Fibroblast of skin of abdomen (primary cell): ENCODE measurements at places on chromosomes 6 and 20.

DNA sequence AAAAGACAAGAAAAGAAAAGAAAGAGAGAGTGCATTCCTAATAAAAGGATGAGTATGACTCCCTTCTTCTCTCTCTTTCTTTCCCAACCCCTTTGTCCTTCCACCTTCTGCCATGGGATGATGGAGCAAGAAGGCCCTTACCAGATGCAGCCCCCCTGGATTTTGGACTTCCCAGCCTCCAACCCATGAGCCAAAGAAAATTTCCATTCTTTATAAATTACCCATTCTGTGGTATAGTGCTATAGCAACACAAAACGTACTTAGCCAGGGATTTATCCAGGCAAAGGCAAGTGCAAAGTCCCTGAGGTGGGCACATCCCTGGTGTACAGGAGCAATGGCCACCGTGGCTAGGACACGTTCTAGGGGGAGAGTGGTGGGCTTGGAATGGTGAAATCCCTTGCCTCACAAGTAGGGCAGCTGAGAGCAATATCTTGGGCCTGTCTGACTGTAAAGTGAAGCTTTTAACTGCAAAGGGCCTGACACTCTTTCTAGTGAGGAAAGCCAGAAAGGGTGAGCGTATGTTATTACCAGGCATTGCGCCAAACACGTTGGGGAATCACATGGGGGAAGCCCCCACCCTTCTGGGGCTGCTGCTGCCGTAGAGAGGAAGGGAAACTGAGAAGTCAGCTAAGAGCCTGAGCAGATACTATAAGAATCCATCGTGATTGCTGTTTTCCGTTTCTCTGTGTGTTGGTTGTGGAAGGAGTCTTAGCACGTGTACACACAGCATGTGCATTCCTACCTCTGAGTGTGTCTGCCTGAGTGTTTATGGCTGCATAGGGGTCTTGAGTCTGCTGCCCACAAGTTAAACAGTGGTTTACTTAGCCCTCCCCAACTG lies 50.7 kb upstream of the SIRPA start:
- DNase-seq, result peak; percentile 86

- peak; percentile 72 for DNase-seq
Observed at GRCh38 chr20:43925801-43926200, 11.1 kb downstream of the TOX2 start.

DNA sequence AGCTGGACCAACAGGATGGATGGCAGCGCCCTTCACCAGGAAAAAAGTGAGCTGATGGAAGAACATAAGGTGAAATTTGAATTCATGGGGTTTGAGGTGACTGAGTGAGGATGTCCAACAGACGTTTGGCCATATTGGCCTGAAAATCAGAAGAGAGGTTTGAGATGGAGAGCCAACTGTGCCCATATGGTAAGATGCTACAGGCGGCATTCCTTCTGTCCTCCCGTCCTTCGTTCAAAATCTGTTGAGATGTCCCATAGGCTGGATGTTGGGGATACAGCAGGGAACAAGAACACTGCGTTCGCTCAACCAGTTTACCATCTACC lies 468 bp upstream of the CMTR1 start:
- DNase-seq, result no peak

- DNase-seq, result no peak
Observed at GRCh38 chr6:37851997-37852524, 32.5 kb downstream of the ZFAND3 start.

- no peak for DNase-seq
Observed at GRCh38 chr20:63627751-63628245, 897 bp upstream of the GMEB2 start.

GRCh38 chr20:37943501-37944455 lies 40.9 kb downstream of the VSTM2L start:
- DNase-seq, result no peak

GRCh38 chr20:9172851-9173250 lies 104.0 kb downstream of the PLCB4 start:
- peak; percentile 25 for DNase-seq
